ENCODE measurements at places on chromosomes 1 and 21.

GRCh38 chr1:151819976-151820623 is 11.5 kb downstream of the RORC start:
- no peak for DNase-seq

DNA sequence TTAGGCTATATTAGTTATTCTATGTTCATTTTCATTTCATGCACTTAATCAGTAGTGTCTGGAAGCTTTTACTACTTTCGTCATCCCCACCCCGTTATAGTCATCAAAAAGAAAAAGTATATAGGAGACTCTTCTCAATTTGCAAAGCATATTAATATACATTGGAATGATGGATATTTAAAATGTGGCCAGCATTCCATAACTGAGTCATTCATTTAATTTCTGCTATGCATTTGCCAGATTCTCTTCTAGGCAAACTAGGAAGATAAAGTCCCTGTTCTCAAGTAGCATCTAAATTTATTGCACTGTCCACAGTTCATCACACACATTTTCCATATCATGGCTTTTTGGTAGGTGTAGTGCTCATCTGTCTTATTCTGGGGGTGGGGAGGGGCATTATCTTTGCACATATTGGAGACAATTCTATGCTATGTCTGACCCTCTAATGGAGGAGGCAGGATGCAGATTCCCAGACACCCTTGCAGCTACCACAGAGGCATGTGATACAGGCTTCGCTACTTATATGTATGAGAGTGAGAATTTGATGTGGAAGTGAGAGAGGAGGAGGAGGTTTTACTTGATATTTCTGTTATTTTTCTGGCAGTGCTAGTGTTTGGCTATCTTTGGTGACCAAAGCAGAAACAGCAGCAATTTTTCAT is 125.8 kb downstream of the CTH start:
- no peak for DNase-seq

- no peak for DNase-seq
Observed at GRCh38 chr21:36692835-36693488, 6.0 kb upstream of the SIM2 start.

- DNase-seq, result no peak
Observed at GRCh38 chr1:203183828-203184227, 2.7 kb downstream of the CHI3L1 start.

- DNase-seq, result no peak
Observed at GRCh38 chr1:161502641-161503393, 2.4 kb upstream of the FCGR2A start.

- no peak for DNase-seq
Observed at GRCh38 chr1:43206600-43207228, 34.6 kb downstream of the CFAP57 start.

DNA sequence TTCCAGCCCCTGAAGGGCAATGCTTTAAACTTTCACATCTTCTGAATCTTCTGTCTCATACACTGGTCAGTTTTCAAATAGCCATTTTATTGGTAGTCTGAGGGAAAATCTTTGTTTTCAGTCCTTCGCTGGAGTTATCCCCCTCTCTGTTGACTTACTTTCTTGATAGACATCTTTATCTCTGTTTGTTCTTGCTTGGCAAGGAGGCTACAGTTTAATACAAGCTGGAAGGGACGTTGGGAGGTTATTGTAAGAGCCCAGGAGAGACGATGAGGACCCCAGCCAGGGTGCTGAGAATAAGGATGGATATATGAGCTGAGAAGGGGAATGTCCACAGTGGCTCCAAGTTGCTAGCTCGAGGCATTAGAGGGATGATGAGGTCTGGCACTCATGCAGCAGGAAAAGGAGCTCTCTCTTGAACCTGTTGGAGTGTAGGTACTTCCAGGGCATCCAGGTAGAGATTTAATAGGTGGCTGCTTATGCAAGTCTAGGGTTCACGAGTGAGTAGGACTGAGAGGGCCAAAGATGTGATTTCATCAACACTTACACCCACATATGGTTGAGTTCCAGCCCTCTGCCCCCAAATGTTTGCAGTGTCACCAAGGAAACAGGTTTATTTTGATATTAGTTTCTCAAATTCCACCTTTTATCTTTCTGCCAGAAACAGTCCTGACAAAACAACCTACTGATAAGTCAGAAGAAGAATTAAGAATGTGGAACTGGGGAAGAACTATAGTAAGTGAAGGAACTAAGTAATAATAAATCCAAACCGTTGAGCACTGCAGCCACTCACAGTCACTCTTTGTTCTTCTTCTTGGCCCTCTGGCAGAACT is 237.3 kb upstream of the PROX1 start:
- DNase-seq, result no peak

DNA sequence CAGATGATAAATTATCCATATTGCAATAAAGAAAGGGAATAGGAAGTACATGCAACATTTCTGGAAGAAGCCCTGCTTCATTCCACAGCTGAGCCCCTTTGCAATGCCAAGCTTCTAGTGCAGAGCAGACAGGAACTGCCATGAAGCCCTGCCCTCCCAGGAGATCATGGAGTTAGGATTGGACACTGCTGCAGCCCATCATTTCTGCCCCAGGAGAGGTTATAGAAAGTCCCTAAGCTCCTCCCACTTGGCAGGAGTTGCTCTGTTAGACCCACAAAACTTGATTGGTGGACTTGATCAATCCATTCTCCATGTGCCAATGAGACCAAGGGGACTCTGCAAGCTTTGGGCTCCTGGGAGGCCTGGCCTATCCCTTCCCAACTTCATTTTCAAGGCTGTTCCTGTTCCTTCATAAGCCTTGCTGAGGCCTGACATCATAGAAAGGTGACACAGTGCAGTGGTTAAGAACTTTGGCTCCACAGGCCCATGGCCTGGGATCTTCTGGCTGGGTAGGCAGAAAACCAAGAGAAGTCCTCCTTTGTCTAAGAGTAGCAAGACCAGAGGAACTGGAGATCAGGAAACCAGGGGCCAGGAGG is 1.3 kb upstream of the LAPTM5 start:
- DNase-seq, result no peak

DNA sequence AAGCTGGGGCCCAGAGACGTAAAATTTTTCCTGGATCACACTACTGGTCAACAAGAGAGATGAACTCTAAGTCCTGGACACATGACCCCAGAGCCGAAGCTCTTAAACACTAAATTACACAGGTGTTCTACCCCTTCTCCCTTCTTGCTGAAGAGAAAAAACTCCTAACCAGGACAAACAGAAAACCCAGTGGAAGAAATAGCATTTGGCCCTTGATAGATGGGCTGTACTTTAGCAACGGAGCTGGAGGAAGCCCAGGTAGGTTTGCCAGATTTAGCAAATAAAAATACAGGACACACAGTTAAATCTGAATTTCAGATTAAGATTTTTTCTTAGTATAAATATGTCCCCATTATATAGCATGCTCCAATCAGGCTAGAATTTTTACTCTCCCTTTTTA is 72.7 kb downstream of the DIRAS3 start:
- no peak for DNase-seq

DNA sequence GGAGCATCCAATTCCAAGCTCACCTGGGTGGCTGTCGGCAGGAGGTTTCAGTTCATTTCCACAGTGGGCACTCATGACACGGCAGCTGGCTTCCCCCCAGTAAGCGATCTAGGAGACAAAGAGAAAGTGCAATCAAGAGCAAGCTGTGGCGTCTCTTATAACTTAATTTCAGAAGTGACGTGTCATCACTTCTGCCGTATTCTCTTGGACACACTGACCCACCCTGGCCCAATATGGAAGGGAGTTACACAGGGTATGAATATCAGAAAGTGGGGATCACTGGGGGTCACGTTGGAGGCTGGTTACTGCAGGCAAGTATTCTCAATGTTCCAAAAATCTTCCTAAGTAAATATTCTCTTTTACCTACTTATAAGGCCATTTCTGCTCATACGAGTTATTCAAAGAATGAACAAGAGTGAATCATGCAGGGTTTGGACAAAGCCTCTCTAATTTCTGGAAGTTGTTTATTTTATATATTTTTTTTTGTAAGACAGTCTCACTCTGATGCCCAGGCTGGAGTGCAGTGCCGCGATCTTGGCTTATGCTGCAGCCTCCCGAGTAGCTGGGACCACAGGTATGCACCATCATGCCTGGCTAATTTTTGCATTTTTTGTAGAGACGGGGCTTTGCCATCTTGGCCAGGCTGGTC is 46.5 kb upstream of the GREM2 start:
- no peak for DNase-seq

DNA sequence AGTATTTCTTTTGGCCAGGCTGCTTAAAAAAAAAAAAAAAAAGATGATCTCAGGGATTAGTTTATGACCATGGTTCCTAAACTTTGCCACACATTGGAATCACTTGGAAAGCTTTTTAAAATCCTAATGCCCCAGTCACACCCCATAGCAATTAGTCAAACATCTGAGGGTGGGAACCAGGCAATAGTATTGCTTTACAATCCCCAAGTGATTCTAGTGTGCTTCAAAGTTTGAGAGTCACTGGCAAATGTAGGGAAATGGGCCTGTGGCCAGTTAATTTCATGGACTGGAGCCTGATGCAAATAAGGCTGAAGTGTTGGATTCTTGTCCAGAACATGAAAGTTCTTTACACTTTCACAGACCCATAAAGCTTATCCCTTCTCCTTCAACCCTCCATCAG is 374.6 kb upstream of the ESRRG start:
- no peak for DNase-seq

GRCh38 chr1:40389322-40389803 is 15.8 kb downstream of the SMAP2 start:
- DNase-seq, result no peak

DNA sequence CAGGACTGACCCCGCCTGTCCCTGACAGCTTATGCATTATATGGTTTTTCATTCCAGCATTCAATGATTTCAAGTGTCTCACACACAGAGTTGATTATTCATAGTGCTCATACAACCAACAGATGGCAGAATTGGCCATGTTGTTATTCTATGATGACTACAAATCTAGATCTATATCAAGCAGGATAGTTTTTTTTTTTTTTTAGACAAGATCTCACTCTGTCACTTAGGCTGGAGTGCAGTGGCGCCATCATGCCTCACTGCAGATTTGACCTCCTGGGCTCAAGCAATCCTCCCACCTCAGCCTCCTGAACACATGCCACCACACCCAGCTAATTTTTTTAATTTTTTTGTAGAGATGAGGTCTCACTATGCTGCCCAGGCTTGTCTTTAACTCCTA is 40.1 kb upstream of the LRRC8D start:
- DNase-seq, result peak; percentile 28

GRCh38 chr1:64959986-64960385 is 6.4 kb downstream of the JAK1 start:
- DNase-seq, result no peak

- DNase-seq, result peak; percentile 69
Observed at GRCh38 chr1:113835686-113836290, 23.5 kb upstream of the RSBN1 start.

GRCh38 chr1:106717591-106717990 is 338.9 kb upstream of the PRMT6 start:
- no peak for DNase-seq

DNA sequence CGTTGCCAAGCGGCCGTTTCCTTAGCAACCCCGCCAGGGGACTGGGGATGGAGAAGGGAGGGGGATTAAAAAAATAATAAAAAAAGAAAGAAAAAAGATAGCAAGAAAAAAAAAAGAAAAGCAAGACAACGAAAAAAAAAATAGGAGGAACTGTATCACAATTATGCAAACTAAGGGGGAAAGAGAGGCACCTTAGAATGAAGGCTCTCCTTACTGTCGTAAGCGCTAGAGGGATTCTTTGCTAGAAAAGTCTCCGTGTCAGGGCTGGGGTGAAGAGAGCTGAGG is 625 bp upstream of the NEGR1 start:
- no peak for DNase-seq

- DNase-seq, result no peak
Observed at GRCh38 chr1:173113015-173113741, 62.4 kb upstream of the TNFSF18 start.

- no peak for DNase-seq
Observed at GRCh38 chr1:177368255-177368654, 197.5 kb downstream of the BRINP2 start.

DNA sequence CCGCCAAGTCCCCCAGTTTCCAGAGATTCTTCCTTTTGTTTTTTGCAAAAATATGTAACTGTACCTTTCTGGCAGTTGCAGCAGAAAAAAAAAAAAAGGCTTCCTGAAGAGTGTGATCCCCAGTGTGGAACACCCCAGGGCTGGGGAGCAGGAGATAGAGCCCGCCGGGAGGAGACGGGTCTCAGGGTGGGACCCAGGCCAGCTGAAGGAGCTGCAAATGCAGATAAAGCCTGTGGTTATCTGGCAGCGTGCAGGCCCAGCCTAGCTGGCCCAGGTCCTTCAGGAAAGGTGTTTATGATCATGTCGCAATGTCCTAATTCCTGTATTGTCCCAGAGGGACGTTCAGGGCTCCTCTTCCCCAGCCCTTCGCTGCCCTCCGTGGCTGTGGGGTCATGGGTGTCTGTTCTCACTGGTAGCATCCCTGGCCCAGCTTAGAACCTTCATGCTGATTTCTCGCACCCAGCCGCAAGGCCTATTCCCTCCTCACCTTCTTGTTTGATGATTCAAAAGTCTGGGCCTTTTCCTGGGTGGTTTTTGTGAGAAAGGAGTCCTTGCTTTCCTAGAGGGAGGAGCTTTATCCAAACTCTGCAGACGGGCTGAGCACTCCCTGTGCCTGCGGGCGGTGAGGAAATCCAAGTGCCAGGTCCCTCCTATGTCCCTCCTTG is 26.2 kb downstream of the RNF187 start:
- DNase-seq, result no peak

DNA sequence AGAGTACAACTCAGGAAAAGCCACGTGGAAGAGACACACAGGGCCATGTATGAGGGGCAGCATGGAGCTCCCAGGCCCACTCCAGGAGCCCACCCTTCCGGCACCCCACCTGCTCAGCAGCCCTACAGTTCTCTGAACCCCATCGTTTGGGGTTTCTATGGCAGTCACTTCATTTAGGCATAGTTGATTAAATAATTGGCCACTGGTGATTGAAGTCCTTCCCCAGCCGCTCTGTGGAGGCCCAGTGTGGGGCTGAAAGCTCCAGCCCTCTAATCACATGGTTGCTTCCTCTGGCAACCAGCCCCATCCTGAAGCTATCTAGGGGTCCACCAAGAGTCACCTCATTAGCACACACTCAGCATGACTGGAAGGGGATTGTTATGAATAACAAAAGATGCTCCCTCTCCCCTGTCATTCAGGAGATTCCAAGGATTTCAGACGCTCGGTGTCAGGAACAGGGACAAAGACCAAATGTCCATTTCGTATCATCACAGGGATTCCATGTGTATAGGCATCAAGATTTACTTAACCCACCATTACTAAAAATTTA is 12.2 kb upstream of the S100A7A start:
- DNase-seq, result no peak

- no peak for DNase-seq
Observed at GRCh38 chr1:1604374-1605033, 4.6 kb upstream of the FNDC10 start.

GRCh38 chr21:28172376-28172775 is 820.3 kb downstream of the LTN1 start:
- no peak for DNase-seq

- DNase-seq, result no peak
Observed at GRCh38 chr1:26697431-26697977, 1.7 kb downstream of the ARID1A start.

- no peak for DNase-seq
Observed at GRCh38 chr1:46041551-46041950, 90.9 kb downstream of the PIK3R3 start.

GRCh38 chr1:174428739-174429138 is 19.0 kb upstream of the GPR52 start:
- no peak for DNase-seq
